ENCODE measurements at places on chromosomes 7 and 10. TPM values are rescaled to one million over a fixed set of nuclear protein-coding genes. Genes with fewer than 3 reads are reported as not detected.

The PAPOLB gene
- total RNA-seq: 0.05 TPM

The TMEM236 gene
- 0.04 TPM for total RNA-seq

The KCNH2 gene
- total RNA-seq: 0.30 TPM

The PRRT4 gene
- 0.21 TPM for total RNA-seq

The CALML3 gene
- not detected for total RNA-seq

The TDRD1 gene
- total RNA-seq: 0.04 TPM

The FAM200A gene
- 4.9 TPM for total RNA-seq

The COX15 gene
- total RNA-seq: 40.3 TPM

The TAS2R4 gene
- total RNA-seq: 1.1 TPM

The SLC37A3 gene
- 24.9 TPM for total RNA-seq
